ENCODE measurements at places on chromosomes 3 and 15.

- no peak for DNase-seq
Observed at GRCh38 chr15:58257776-58258325, 119.7 kb downstream of the AQP9 start.

GRCh38 chr3:173913974-173914421 lies 516.5 kb downstream of the NLGN1 start:
- DNase-seq, result no peak

- peak; percentile 25 for DNase-seq
Observed at GRCh38 chr15:69475769-69476358, 23.2 kb downstream of the RPLP1 start.

GRCh38 chr15:99146661-99147060 lies 41.8 kb downstream of the SYNM start:
- DNase-seq, result no peak

DNA sequence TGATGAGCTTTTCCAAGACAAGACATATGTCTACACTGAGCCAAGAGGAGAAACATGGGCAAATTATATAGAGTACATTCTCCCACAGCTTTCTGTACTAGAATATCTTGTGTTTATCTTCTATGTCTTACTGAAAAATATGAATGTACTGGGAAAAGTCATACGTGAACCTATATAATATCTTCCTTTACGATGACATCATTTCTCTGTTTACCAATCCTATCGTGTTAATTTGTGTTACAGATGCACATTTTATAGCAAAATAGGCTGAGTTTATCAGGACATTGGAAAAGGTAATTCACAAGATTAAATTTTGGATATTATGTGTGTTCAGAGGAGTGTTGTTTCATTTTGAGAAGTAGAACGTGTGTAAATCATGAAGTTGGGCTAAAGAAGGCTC lies 452.5 kb upstream of the THRB start:
- no peak for DNase-seq

DNA sequence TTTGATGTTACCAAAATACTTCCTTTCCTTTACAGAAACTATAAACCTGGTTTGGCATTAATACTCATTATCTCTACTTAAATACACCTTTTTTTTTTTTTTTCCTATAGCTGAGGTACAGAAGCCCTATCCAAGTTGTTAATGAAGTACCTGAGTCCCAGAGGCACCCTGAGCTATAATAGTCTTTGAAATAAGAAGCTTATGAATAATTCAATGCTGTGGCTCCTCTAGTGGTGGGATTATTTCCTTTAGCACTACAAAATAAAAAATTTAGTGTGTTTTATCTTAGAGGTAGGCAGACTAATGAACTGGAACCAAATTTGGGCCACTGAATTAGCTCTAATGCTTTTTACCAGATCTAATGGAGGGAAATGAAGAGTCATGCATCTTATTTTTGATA lies 611.9 kb downstream of the EDEM1 start:
- DNase-seq, result no peak

Data from thoracic aorta (tissue), 2 donors.